ENCODE measurements at places on chromosomes 5 and 9. TPM values are rescaled to one million over a fixed set of nuclear protein-coding genes. Genes with fewer than 3 reads are reported as not detected.

TMEM215 gene
- not detected for total RNA-seq

BSPRY gene
- 0.26 TPM for total RNA-seq

SLC36A3 gene
- not detected for total RNA-seq

HMMR gene
- 15.6 TPM for total RNA-seq

Data from epithelial cell of alveolus of lung (primary cell).